Caco-2 (cell line): ENCODE measurements at places on chromosomes 6 and 20.

DNA sequence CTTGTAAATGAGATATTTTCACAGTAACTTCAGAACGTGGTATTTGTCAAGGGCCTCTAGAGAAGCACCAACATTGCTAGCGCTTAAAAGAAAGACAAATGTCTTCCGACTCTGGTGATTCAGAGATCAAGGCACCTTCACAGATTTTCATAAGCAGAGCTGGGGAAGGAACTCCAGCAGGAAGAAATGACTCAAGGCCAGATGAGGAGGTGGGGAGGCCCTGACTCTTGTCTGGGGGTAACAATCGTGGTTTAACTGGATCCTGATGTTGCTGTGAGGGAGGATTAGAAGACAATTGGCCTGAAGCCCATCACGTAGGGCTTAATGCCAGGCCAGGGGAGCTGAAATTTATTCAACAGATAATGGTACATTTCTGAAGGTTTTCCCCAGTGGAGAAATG is 122.9 kb upstream of the QKI start:
- no peaks in the 10 kb centered on the region for H3K36me3 ChIP-seq
- no peaks in the 10 kb centered on the region for H3K4me1 ChIP-seq
- no peak overlapping the region for H3K4me3 ChIP-seq
- H3K27ac ChIP-seq: no peak overlapping the region
- DNase-seq: no peak

DNA sequence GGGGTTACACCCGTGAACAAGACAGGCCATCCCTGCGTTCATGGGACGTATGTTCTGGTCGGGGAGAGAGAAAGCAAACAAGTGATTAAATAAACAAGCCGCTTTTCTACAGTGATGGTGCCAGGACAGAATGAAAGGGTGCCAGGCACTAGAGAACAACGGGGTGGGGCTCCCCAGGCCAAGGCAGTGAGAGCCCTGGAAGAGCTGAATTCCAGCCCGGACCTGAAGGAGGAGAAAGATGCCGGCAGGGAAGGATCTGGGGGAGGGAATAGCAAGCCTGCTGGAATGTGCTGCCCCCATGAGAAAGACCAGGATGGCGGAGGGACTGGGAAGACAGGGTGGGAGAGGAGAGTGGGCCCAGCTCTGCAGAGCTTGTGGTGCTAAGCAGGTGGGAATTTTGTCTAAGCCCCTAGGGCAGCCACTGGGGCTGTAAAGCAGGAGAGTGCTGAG is 7.5 kb downstream of the SNAI1 start:
- no peaks in the 10 kb centered on the region for H3K36me3 ChIP-seq
- no peak overlapping the region for H3K4me3 ChIP-seq
- H3K27me3 ChIP-seq: no peaks in the 10 kb centered on the region
- DNase-seq: no peak
- H3K27ac ChIP-seq: no peak overlapping the region

- no peak for DNase-seq
- no peak overlapping the region for H3K4me3 ChIP-seq
- no peaks in the 10 kb centered on the region for H3K36me3 ChIP-seq
- no peak overlapping the region for H3K27ac ChIP-seq
- H3K4me1 ChIP-seq: no peaks in the 10 kb centered on the region
- H3K27me3 ChIP-seq: no peaks in the 10 kb centered on the region; the same call in 1 of the 2 replicates
Observed at GRCh38 chr20:57579331-57579897, 18.5 kb downstream of the PCK1 start.

DNA sequence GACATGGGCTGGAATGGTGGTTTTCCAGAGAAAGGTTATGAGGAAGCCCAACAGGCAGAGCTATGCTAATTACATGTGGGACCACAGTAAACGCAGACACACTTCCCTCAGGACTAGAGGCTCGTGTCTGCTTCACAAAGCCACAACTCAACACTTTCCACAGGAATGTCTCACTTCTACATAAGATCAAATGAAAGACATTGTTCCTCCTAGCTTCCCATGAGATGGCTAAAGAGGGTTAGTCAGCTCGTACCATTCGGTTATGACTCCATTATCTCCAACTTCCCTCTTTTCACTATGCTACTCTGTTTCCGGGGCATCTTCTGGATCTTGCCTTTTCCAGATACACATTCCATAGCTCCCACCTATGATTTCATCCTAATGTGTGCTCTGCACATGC is 29.1 kb upstream of the ZC3H12D start:
- no peak overlapping the region for H3K27ac ChIP-seq
- DNase-seq: no peak
- no peaks in the 10 kb centered on the region for H3K4me1 ChIP-seq
- H3K4me3 ChIP-seq: no peak overlapping the region
- no peaks in the 10 kb centered on the region; the same call in 1 of the 2 replicates for H3K36me3 ChIP-seq
- no peaks in the 10 kb centered on the region for H3K27me3 ChIP-seq

- peaks cover 5% of the 10 kb centered on the region; the same call in 1 of the 2 replicates for H3K4me1 ChIP-seq
- no peak overlapping the region for H3K27ac ChIP-seq
- no peak for DNase-seq
- no peaks in the 10 kb centered on the region for H3K36me3 ChIP-seq
- H3K27me3 ChIP-seq: no peaks in the 10 kb centered on the region
Observed at GRCh38 chr6:88823998-88824397, 139.4 kb downstream of the RNGTT start.

DNA sequence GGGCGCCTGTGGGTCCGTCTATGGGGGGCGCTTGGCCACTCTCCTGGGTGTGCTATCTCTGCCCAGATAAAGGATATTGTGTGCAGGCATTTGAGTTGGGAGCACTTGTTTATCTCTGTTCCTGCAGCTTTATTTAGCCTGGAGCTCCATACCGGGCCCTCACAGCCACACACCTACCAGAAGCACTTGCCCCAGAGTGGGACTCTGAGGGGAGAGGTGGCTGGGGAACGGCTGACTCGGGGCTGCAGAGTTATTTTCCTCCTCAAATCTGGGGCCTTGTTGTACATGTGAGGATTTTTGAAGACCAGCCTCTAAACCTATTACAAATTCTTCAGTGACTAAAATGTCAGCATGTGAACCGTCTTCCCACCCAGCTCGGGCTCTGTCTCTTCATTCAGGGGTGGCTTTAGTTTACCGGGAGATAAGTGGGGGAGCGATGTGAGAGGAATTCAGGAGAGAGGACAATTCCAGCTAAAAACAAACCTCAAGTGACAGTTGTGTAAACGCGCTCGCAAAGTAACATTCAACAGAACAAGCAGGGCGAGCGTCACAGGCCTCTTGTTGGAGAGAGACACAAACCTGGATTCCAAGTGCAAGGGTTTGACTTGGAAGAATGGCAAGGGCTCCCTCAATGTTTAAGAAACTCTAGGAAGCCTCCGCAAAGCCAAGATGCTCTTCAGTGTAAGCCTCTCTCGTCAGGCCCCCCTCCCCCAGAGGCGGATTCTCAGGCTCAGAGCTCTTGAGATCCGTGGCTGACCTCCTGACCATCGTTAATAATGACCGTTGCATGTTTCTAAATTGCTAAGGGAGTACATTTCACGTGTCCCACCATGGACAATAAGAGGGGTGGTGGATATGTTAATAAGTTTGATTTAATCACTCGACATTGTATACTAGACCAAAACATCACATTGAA is 548.9 kb downstream of the QKI start:
- no peaks in the 10 kb centered on the region for H3K36me3 ChIP-seq
- DNase-seq: no peak
- no peak overlapping the region for H3K4me3 ChIP-seq
- H3K4me1 ChIP-seq: peaks cover 3% of the 10 kb centered on the region; the same call in 1 of the 2 replicates

- no peak for DNase-seq
- H3K36me3 ChIP-seq: no peaks in the 10 kb centered on the region
- peaks cover 21% of the 10 kb centered on the region for H3K4me1 ChIP-seq
- no peak overlapping the region for H3K27ac ChIP-seq
- H3K27me3 ChIP-seq: no peaks in the 10 kb centered on the region
Observed at GRCh38 chr20:50302341-50303057, 111.9 kb downstream of the CEBPB start.

DNA sequence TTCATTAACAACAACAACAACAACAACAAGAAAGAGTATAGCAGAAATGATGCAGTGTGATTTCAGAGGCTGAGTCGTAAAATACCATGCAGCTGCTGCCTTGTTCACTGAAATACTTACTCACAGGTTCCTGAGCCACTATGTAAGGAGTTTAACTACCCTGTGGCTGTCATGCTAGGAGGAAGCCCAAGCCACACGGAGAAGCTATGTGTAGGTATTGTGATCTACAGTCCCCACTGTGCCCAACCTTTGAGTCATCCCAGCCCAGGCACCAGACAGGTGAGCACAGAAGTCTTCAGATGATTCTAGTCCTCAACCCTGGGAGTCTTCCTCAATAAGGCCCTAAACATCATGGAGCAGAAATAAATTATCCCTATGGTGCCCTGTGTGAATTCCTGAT is 14.6 kb upstream of the RALY start:
- no peak for DNase-seq
- no peaks in the 10 kb centered on the region for H3K36me3 ChIP-seq
- H3K27me3 ChIP-seq: no peaks in the 10 kb centered on the region
- H3K27ac ChIP-seq: no peak overlapping the region
- H3K4me3 ChIP-seq: no peak overlapping the region
